ENCODE measurements at places on chromosomes 12 and 14.

DNA sequence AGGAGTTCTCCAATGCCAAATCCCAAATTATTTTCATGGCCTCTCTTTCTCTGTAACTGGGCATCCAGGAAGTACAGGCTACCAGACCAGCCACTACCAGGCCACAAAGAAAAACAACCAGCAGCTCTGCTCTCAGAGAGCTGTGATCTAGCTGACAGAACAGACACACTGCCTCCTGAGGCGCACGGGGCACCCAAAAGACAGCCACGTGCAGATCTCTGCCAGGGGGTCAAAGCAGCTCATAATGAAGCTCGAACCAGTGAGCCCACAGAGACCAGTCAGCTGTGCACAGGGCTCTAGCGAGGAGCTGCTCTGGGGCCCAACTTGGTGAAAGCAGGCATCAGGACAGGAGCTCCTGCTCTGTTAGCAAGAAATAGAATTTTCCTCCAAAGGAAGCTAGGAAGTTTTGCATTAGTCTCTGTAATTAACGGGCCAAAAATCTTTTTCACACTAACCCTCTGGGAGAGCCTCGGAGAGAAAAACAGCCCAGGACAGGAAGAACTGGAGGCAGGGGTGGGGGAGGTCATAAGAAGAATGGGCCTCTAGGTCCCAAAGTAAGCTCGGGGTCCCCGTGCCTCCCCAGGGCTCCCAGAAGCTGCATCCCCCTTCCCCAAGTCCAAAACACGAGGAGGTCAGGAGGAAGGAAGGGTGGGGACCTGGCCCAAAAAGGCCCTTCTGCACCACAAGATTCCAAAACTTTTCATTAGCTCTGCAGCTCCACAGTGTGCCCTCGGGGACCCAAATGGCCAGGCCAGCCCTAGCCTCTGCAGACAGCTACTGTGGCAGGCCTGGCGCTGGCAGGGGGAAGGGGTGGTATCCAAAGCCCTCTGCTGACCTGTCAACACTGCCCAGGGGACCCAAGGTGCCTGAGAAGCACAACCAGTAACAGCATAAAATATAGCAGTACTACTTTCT is 30.2 kb downstream of the ACTN1 start:
- no peak for DNase-seq

DNA sequence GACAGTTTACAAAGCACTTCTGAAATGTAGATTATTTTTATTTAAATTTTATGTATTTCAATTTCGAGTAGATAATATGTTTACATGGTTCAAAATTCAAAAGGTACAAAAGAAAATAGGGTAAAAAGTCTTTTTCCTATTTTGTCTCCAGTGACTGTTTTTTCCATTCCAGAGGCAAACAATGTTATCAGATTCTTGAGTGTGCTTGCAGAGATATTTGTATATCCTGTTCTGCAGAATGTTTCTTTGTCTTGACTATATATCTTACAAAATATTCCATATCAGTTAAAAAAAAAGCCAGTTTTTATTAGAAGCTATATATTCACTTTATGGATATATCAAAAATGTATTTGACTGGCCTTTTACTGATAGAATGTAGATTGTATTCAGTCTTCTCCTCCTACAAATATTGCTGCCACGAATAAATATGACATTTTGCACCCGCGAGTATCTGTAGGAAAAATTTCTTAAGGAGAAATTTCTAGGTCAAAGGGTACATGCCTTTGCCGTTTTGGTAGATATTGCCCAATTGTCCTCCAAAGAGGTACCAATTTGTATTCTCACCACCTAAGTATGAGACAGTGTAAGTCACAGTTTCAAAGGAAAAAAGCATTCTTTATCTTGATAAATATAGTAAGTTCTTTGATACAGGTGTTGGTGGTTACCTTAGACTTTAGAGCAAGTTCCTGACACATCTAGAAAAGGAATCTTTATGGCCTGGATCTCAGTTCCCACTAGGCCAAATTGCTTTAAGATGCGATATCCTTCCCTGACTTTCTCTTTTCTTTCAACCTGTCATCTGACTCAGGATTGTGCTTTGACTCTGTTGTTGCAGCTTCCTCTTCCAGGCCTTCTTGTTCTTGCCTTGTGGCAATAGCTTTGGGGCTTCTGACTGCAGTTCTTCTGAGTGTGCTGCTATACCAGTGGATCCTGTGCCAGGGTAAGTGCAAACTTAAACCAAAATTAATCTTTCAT is 2.3 kb downstream of the KLRG1 start:
- no peak for DNase-seq

GRCh38 chr14:70148911-70149595 is 39.7 kb downstream of the SLC8A3 start:
- no peak for DNase-seq

GRCh38 chr12:89995870-89996269 is 287.2 kb upstream of the ATP2B1 start:
- DNase-seq = no peak

DNA sequence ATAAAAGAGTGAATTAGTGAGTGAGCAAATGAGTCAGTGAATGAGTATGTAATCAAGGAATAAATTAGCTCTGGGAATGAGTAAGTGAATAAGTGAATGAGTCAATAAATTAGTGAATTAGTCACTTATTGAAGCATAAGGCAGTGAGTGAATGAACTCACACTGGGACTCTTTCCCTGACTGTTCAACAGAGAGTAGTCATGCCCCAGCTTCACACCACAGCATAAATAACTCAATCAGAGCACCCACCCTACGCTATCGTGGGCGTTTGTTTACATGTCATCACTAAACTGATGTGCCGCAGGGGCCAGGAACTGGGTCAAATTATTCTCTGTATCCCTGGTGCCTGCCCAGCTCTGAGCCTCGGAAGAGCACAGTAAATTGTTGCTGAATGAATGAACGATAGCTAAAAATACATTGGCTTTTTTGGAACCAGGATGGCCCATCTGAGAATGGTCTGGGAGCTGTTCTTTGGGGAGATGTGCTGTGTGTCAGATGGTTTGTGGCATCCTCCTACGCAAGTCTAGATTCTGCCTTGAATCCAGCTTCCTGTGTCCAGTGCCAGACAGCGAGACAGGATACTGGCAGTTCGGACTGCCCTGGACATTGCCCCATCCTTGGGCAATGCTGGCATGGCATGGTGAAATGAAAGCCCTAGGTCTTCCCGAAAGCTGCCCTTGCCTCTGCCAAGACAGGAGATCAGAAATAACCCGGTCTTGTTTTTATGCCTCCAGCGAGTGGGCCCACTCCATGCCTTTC is 98.0 kb upstream of the RTL1 start:
- no peak for DNase-seq

GRCh38 chr12:33437598-33437997 is 2.0 kb downstream of the SYT10 start:
- no peak for DNase-seq

GRCh38 chr12:129662234-129662633 is 241.6 kb downstream of the TMEM132D start:
- DNase-seq = no peak

DNA sequence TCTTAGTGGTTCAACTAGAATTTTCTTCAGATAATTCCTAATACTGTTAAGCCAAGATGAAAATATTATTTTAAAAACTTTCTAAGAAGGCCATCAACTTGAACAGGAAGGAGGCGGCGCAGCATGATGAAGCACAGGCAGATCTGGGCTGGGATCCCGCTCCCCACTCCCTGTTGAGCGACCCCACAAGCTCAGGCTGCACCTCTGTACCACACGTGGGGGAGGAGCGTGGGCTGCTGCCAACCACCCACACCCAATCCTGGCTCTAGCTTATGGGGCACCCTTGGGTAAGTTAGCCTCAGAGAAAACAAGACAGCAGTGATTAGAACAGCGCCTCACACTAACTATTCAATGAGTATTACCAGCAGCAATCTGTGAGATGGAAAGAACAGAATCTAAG is 6.0 kb downstream of the MTERF2 start:
- no peak for DNase-seq

GRCh38 chr14:61504901-61505300 is 183.5 kb downstream of the PRKCH start:
- DNase-seq = no peak

Measured in left cardiac atrium (tissue), 4 donors.